ENCODE measurements at places on chromosomes 1 and 21.

- DNase-seq, result peak; percentile 61
These were observed 125.4 kb upstream of the TMEM51 start for GRCh38 chr1:15028102-15028501.

DNA sequence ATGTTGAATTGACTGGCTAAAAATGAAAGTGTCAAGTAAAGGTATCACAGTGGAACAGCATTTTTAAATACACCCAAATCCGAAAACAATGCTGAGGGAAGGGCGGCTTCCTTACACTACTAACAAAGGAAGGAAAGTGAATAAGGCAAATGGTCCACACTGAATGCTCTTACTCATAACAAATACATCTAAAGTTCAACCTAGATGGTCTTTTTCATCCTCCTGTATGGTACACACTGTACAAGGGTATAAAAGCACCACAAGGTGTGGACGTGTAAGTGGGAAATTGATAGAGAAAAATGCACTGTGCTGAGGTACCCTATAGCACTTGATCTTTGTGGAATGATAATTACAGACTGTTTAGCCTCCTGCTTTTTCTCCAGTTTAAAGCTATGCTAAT lies 7.1 kb upstream of the PALMD start:
- DNase-seq, result no peak

DNA sequence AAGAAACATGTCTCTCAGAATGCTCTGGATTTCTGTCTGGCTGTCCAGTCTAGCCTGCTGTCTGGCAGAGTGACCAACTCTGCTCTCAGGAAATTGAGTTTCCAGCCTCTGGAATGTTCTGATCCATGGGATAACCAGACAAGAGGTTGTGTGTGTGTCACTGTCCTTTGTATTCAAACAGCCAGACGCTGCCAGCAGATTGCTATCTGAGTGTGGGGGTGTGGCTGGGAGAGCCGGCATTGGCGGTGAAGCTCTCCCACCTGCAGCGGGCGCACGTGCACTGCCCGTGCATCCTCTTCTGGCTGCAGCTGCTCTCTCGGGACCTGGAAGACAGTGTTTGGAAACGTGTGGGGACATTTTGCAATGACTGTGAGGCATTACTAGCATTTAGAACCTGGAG lies 26.1 kb downstream of the PKP1 start:
- peak; percentile 94 for DNase-seq

DNA sequence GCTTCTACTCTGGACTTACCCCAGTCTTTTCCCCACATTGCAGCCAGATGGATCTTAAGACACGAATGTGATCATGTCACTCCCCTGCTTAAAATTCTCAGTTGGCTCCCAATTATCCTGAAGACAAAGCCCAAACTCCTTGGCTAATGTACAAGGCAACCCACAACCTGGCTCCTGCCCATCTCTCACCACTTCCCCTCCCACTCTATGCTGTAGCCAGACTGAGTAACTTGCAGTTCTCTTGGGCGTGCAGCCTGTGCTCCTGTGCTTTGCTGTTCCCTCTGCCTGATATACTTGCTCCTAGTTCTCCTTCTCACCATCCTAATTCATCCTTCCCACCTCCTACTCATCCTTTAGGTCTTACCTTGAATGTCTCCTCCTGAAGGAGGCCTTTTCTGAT lies 56.2 kb downstream of the LGR6 start:
- no peak for DNase-seq

DNA sequence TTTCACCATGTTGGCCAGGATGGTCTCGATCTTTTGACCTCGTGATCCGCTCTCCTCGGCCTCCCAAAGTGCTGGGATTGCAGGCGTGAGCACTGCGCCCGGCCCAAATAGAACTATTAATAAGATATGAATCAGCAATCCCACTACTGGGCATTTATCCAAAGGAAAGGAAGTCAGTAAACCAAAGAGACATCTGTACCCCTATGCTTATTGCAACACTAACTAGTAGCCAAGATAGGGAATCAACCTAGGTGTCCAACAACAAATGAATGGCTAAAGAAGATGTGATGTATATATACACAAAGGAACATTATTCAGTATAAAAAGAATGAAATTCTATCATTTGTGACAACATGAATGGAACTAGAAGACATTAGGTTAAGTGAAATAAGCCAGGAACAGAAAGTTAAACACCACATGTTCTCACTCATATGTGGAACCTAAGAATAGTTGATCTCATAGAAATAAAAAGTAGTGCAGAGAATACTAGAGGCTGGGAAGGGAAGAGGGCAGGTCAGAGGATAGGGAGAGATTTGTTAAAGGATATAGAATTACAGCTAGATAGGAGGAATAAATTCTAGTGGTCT lies 48.8 kb downstream of the XPR1 start:
- DNase-seq, result peak; percentile 74

DNA sequence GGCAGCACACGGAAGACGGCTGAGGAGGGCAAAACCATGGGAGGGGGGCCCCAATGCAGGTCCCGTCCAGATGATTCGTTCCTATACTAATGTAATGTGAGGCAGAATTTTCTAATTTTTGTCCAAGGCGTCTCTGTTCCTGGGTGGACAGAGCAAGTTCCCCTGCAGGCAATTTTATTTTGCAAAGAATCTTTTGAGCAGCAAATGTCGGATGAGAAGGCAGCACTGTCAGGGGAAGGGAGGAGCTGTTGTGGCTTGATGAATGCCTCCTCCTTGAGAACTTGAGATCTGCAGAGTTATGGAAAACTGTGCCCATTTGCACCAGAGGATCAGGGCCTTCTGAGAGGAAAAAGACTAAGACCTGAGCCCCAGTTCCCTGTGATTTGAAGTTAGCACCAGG lies 17.3 kb downstream of the SLC1A7 start:
- no peak for DNase-seq

DNA sequence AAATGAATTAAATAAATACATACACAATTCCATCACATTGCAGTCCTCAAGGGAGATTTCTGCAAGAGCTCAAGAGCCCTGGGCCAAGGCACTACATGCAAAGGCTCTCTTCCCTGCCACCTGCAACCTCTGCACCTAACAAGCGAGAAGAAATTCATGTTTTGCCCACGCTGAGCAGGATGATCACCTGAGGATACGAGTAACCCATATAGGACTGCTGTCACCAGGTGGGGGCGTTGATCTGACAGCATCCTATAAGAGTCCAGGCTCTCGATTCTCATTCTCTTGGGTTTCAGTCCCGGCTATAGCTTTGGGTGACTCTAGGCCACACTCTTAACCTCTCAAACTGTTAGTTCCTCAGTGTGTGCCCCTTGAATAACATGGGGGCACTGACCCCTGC lies 18.7 kb upstream of the SPOCD1 start:
- no peak for DNase-seq

DNA sequence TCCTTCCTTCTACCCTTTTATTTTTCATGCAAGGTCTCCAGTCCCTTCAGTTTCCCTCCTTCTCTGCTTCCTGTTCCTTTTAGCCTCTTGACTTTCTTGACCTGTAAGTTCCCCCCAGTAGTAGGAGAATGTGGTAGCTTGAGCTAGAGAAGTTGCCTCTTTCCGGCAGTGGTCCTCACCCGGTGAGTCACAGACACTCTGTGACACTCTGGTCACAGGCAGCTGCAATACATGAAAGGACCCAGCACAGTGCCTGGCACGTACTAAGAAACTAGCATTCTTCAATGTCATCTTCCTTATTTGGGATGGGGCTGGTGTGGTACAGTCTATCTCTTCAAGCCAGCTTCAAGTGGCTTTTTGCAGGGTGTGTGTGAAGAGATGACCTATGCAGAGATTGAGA lies 16.0 kb downstream of the PFKFB2 start:
- no peak for DNase-seq

GRCh38 chr1:59484096-59484495 lies 187.2 kb downstream of the FGGY start:
- DNase-seq, result peak; percentile 75

DNA sequence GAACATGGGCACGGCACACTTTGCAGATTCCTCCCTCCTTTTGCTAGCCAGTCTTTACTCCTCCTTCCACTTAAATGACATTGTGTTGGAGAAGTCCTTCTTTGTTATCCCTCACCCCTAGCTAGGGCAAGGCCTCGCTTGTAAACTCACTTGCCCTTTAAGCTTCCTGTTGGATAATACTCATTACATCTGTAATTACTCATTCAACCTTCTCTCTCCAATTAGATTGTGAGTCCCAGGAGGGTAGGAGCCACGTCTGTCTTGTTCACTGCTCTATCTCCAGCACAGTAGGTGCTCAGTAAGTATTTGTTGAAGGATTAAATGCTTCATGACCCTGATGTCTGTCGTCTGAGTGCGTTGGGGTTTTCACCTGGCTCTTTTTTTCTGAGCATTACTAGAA lies 98.7 kb upstream of the USP24 start:
- DNase-seq, result no peak

DNA sequence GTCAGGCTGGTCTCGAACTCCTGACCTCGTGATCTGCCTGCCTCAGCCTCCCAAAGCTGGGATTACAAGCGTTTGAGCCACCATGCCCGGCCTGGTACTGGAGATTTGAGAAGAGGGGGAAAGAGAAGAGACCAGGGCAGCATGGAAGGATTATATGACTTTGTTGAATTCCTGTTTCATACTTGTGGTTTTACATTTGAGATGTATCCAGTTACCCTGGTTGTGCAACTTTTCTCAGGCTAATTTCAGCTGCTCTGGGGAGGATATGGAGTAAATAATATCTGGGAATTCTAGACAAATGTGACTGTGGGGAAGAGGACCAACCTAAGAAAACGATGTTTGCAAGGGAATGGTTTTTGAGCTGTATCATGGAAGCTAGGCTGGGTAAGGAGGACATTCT lies 89.5 kb upstream of the GREM2 start:
- DNase-seq, result no peak

DNA sequence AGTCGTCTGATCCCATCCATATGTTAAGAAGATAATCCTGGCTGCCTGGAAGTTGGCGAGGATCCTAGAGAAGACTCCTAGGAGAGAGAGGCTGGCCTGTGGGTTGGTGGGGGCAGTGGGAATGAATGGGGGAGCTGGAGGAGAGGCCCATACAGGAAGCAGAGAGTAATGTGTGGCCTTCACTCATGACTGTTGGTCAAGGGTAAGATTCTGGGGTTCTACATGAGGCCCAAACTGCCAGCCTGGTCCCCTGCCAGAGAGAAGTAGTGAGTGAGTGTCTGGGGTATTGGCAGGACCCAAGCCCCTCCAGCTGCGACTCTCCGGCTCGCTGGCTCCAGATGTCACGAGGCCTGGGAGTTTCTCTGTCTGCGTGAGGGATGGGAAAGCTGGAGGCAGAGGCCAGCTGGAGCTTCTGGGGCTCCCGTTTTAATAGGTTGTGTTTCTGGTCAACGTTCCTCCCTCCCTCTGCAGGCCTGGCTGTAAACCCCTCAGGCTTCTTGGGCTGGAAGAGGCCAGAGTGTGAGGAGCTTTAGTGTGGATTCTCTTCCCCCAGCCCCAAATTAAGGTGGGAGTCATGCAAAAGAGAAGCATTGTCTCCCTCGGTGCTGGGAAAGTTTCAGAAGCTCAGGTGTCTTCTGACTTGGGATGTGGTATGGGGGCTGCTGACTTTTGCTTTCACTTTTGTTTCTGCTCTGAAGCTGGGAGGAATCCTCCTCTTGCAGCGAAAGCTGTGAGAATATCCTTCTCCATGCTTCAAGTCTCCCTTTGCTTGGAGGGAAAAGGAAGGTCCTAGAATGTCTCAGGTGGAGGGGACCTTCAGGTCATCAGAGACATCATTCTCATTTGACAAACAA lies 2.6 kb downstream of the TMEM51 start:
- no peak for DNase-seq

DNA sequence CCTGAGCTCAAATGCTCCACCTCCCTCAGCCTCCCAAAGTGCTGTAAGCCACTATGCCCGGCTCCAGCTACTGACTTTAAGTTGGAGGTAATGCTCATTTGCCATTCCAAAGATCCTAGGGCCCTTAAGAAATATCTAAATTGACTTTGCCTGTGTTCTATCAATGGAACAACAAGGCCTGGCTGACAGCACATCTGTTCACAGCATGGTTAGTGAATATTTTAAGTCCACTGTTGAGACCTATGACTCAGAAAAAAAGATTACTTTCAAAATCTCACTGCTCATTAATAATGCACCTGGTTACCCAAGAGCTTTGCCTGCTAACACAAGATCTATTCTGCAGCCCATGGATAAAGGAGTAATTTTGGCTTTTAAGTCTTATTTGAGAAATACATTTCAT lies 3.5 kb upstream of the SSX2IP start:
- no peak for DNase-seq

DNA sequence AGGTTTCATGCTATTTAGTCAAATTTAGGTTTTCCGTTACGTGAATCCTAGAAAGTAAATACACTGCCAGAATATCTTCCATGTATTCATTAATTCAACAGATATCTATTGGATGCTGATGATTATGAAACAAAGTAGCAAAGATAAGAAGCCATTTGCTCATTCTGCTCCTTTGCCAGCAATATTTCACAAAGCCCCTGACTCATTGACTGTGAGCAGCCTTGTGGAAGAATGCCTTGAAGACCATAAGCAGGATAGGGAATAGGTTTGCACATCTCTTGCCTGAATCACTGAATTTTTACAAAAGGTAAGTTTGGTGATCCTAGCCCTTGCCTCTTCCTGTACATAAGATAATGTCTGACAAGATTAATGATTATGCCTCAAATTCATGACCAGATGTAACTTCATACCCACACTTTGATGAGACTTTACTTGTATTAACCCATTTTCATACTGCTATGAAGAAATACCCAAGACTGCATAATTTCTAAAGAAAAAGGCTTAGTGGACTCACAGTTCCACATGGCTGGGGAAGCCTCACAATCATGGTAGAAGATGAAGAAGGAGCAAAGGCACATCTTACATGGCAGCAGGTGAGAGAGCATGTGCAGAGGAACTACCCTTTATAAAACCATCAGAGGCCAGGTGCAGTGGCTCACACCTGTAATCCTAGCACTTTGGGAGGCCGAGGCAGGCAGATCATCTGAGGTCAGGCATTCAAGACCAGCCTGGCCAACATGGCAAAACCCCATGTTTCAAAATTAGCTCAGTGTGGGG lies 1.6 kb upstream of the PIGK start:
- DNase-seq, result peak; percentile 59

DNA sequence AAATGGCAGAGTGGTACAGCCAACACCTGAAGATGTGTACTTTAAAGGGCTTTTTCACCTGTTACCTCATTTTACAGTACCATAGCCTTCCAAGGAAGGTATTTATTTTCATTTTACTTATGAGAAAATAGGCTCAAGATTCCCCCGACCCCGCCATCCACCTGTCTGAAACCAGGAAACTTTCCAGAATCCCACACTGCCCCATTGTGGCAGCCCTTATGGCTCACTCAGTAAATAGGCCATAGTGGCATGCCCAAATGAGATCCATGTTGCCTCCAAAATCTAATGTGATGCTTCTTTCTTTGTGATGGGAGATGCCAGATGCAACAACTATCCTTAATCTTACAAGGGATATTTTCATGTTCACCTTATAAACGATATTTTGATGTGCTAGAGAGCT lies 97.8 kb downstream of the EBNA1BP2 start:
- no peak for DNase-seq

DNA sequence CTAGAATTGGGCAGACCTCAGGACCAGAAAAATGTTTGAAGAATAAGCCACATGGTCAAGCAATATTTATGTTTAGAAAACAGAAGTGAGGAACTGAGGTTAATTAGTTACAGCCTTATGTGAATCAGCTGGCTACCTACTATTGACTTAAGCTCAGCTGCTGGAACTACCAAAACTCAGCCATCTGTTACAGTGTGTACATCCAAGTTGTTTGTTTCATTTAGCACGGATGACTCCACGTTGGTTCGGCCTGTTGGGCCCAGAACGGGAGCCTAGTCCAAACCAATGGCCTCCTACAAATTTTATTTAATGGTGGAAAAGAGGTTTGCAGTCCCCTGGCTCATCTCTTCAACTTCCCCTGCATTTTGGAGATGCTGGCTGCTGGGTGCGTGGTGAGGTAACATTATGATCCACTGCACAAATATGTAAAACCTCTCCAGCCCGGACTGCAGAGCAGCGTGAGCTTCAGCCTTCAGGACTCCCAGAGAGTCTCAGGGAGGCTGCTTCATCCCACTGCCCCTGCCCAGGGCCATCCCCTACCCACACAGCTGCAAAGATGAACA lies 143.4 kb downstream of the ZZZ3 start:
- peak; percentile 71 for DNase-seq
